ENCODE measurements at places on chromosomes 1 and 21.

DNA sequence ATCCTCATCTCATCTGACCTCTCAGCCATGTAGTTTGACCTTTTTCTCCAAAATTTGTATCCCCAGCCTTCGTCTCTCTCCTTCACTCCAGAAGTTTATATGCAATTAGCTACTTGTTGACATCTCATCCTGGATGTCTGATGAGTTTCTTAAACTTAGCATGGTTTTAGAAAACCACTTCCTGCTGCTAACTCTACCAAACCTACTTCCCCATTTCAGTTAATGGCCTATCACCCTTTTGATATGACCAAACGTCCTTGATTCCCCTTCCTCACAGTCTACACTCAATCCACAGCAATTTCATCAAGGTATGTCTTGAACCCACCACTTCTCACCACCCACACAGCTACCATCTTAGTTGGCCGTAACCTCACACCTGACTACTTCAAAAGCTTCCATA lies 121.9 kb downstream of the LRRC40 start:
- DNase-seq: no peak

DNA sequence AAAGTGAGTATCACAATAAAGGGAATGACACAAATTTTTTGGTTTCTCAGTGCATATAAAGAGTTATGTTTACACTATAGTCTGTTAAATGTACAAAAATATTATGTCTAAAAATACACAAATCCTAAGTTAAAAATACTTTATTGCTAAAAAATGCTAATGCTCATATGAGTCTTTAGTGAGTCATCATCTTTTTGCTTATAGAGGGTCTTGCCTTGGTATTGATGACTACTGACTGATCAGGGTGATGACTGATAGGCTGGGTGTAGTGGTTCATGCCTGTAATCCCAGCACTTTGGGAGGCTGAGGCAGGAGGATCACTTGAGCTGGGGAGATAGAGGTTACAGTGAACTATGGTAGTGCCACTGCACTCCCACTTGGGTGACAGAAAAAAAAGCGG lies 12.9 kb upstream of the NUF2 start:
- DNase-seq: no peak

DNA sequence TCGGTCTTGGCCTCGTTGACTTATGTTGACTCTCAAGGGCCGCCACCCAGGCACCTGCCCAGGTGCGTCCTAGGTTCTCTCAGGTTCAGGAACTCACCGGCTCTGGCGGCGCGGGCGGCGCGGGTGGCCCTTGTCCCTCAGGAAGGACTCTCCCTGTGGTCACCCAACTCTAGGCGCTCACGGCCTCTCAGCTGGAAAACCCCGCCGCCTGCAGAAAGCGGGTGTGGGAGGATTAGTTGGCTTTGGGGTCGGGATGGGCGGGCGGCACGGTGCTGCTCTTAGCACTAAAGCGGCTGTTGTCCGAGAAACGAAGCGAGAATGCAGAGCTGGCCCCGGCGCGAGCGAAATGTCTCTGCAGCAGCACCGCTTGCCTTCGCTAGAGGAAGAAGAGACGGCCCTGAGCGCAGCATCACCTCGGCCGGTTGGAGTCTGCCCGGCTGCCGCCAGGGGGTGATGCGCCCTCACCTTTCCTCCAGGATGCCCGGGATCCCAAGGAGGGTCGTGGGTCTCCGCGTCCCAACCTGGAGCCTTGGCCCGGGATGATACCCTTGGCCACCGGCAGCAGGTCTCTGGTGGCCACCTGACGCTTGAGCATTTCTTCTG lies 8.1 kb upstream of the TADA1 start:
- peak; percentile 4 for DNase-seq

GRCh38 chr1:210603123-210603522 lies 274.4 kb downstream of the HHAT start:
- no peak for DNase-seq

GRCh38 chr1:62687903-62688686 lies at the start of gene DOCK7:
TSS of gene DOCK7 (minus strand) at chr1:62688386. CDS start at chr1:62688264, 122 bp downstream.
- peak; percentile 73 for DNase-seq

DNA sequence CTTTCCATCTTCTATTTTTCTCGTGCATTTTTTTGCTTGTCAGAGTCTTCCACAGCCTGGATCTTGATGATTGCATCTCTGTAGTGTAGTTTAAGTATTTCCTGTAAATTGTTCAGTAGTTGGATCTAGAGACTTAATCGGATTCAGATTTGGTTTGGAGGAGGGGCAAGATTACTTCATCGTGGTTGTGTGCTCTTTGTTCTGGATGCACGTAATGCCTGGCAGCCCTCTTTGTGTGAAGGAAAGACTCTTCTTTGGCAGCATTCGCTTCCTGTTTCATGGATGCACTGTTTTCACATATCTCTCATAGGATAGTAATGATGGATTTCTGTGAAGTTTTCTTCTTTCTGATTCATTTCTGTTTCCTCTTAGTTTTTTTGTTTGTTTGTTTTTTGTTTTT lies 14.2 kb downstream of the SEMA4A start:
- DNase-seq: no peak

DNA sequence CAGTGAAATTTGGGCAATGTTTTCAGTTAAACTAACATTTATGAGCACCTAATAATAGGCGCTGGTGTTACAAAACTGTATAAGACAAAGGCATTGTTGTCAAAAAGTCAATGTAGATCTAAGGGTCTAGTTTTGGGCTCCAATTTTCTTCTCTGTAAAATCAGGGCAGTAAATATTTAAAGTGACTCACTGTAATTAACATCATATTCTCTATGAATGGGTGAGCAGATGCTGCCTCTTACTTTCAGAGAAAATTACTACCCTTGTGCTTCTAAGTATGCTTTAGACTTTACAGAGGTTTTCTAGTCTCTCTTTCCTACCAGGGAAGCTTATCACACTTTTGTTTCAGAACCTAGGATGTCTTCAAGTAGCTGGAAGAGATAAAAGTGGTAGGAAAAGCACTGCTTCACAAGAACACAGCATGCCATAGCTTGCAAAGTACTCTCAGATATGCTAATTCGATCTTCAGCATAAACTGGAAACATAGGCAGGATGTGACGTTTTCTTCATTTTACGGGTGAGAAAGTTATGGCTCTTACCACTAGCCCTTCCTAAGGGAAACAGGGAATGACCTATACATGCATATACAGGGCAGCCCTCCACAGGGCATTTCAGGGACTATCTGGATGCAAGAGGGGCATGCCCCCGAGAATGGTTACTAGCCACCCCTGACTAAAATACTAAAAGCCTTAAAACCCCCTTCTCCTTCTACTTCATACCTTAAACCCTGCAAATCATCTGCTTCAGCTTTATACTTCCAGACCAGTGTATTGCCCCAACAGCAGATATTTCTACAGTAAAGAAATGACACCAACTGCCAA lies 2.6 kb downstream of the C1orf116 start:
- no peak for DNase-seq

GRCh38 chr1:100348549-100349144 lies 3.7 kb upstream of the CDC14A start:
- DNase-seq: no peak

- no peak for DNase-seq
Measured at GRCh38 chr1:209539576-209539975, 43.9 kb upstream of the CAMK1G start.

- no peak for DNase-seq
Measured at GRCh38 chr21:17779980-17780379, 39.2 kb downstream of the C21orf91 start.

DNA sequence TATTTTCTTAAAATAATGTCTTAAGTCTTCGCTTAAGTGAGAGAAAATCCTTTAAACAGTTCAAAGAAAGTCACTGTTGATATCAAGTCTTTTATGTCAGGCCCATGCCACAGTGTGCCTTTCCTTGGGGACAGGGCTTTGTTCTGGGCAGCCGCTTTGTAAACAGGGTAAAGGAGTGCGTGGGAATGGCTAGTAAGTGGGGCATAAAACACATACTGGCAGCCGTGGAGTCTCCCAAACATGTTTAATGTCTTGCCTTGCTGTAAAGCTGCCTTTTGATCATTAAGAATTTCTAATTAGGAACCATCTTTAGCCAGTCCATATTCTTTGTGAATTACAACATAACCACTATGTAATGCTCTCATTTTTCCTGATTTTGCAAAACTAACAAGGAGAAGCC lies 99.7 kb downstream of the PHTF1 start:
- no peak for DNase-seq

Measured in endothelial cell of umbilical vein (primary cell).